ENCODE measurements at places on chromosomes 1 and 21. TPM values are rescaled to one million over a fixed set of nuclear protein-coding genes. Genes with fewer than 3 reads are reported as not detected.

DNA sequence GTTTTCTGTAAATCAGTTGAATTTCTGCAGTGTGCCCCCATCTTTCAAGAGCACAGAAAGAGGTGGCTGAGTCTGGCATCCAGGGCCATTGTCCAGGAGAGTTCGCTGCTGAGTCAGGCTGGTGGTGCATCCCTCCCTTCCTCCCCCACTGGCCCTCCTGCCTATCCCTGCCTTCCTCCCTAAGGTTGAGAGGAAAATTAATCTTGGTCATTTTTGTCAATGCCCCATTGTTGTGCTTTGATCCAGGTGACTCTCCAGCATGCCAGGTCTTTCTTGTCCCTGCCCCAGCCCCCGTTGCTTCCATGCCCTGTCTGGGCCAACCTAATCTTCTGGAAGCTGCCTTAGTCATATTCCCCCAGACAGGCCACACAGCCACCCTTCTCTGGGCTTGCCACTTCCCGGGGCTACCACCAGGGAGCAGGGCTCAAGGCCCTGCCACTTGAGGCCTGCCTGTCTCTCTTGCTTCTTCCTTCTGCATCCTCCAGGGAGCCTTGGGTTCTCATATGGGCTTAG lies 26.6 kb downstream of the PROK1 start:
- peaks cover 16% of the 10 kb centered on the region for H3K4me1 ChIP-seq
- no peaks in the 10 kb centered on the region for H3K36me3 ChIP-seq
- no peak for DNase-seq
- H3K4me3 ChIP-seq: no peak overlapping the region
- H3K27ac ChIP-seq: no peak overlapping the region

GRCh38 chr21:40177979-40178378 lies 310.7 kb downstream of the PCP4 start:
- no peaks in the 10 kb centered on the region for H3K4me1 ChIP-seq
- DNase-seq: no peak
- peaks cover 9% of the 10 kb centered on the region for H3K36me3 ChIP-seq
- no peak overlapping the region for H3K4me3 ChIP-seq
- no peak overlapping the region for H3K27ac ChIP-seq
- no peaks in the 10 kb centered on the region for H3K27me3 ChIP-seq

- no peaks in the 10 kb centered on the region for H3K4me1 ChIP-seq
- H3K27ac ChIP-seq: no peak overlapping the region
- no peak overlapping the region for H3K4me3 ChIP-seq
- no peaks in the 10 kb centered on the region for H3K36me3 ChIP-seq
Measured at GRCh38 chr1:178521241-178521640, 8.3 kb downstream of the TEX35 start.

GRCh38 chr1:108570128-108570527 lies 10.2 kb downstream of the EEIG2 start:
- H3K4me1 ChIP-seq: peaks cover under 1% of the 10 kb centered on the region
- H3K27ac ChIP-seq: no peak overlapping the region
- no peak overlapping the region for H3K4me3 ChIP-seq
- H3K27me3 ChIP-seq: no peaks in the 10 kb centered on the region
- peak; percentile 27 for DNase-seq
- H3K36me3 ChIP-seq: no peaks in the 10 kb centered on the region

DNA sequence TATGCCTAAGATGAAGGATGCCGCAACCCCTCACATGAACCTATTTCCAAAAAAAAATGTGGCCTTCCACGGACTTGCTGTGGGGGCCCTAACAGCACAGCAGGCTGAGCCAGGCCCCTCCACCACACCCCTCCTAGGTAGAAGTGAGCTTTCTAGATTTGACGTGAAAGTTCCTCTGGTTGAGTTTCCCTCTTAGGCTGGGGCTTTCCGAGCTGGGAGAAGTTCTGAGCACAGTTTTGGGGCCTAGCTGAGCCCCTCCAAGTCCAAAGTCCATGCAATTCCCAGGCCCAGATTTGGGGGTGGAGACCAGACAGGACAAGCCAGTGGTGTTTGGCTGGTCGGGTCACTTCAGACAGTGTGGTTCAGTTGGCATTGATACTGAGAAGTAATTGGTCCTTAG lies 13.8 kb upstream of the PHLDA3 start:
- DNase-seq: no peak
- H3K36me3 ChIP-seq: no peaks in the 10 kb centered on the region
- H3K27ac ChIP-seq: no peak overlapping the region
- peaks cover 9% of the 10 kb centered on the region for H3K27me3 ChIP-seq
- peaks cover 21% of the 10 kb centered on the region for H3K4me1 ChIP-seq
- peak overlapping the region; percentile 25 for H3K4me3 ChIP-seq

DNA sequence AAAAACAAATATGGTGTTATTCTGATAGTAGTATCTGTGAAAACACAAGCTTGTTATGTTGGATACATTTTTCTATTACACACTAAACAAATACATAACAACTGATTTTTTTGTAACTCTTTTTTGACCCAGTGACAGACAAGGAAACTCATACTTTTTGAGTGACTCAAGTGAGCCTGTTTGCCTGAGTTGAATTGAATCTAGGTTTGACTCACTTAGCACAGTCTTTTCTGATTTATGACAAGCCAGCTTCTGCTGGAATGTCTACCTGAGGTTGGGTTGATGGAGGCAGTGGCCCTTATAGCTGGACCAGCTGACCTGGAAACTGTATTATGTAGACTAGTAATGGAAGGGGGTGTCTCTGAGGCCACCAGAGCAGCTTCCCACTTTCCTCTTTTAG lies 4.2 kb upstream of the CLCA4 start:
- H3K4me3 ChIP-seq: no peak overlapping the region
- H3K27me3 ChIP-seq: peaks cover 13% of the 10 kb centered on the region
- no peak overlapping the region for H3K27ac ChIP-seq
- H3K4me1 ChIP-seq: no peaks in the 10 kb centered on the region

- peaks cover 12% of the 10 kb centered on the region for H3K27me3 ChIP-seq
- DNase-seq: no peak
- no peak overlapping the region for H3K4me3 ChIP-seq
- H3K27ac ChIP-seq: no peak overlapping the region
Measured at GRCh38 chr1:111789666-111790316, 34.1 kb downstream of the DDX20 start.

DNA sequence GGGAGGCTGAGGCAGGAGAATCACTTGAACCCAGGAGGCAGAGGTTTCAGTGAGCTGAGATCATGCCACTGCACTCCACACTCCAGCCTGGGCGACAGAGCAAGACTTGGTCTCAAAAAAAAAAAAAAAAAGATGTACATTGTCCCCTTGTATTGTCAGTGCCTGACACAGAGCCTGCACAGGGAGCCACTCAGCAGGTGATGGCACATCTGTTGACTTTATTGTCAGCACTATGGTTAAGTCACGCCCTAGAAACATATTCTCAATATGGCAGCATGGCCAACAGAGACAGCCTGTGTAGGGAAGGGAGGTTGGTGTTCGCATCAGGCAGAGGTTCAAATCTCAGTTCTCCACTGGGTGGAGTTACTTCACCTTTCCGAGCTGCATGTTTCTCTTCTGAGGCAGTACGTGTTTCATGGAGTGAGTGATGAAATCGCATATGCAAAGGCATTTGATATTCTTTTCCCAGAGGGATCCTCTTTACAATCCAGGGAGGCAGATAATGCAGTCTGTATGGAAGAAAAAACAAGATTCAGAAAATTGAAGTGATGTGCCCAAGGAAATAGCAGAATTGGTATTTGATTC lies 20.6 kb downstream of the LAMC2 start:
- H3K4me1 ChIP-seq: no peaks in the 10 kb centered on the region
- H3K27ac ChIP-seq: no peak overlapping the region
- no peak overlapping the region for H3K4me3 ChIP-seq
- H3K36me3 ChIP-seq: no peaks in the 10 kb centered on the region
- DNase-seq: no peak
- H3K27me3 ChIP-seq: no peaks in the 10 kb centered on the region

DNA sequence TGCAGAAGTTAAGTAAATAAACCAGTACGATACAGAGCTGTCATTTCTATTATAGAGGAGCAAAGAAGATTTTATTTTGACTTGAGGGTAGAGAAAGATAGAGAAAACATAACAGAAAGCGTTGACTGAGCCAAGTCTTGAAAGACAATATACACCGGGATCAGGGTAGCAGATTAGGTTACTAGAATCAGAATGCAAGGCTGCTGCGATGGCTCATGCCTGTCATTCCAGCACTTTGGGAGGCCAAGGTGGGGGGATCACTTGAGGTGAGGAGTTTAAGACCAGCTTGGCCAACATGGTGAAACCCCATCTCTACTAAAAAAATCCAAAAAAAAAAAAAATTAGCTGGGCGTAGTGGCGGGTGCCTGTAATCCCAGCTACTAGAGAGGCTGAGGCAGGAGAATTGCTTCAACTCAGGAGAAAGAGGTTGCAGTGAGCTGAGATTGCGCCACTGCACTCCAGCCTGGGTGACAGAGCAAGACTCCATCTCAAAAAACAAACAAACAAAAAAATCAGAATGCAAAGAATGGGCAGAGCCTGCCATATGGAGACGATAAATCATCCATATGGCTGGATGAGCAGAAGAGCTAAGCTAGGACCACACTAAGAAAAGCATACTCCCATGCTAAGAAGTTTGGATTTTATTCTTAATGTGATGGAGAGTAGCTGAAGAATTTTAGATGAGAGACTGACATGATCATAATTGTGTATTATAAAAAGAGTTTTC lies 9.9 kb upstream of the ABCD3 start:
- H3K27me3 ChIP-seq: peaks cover 25% of the 10 kb centered on the region
- no peak overlapping the region for H3K4me3 ChIP-seq
- peaks cover 18% of the 10 kb centered on the region for H3K4me1 ChIP-seq
- no peak for DNase-seq
- H3K36me3 ChIP-seq: no peaks in the 10 kb centered on the region
- no peak overlapping the region for H3K27ac ChIP-seq

GRCh38 chr1:33256471-33257206 lies at the start of gene ZNF362:
ZNF362 (plus strand) TSS chr1:33256492; CDS start chr1:33270575, 14,083 bp downstream.
- H3K27ac ChIP-seq: peak within 1 kb of the TSS; percentile 99
- H3K27me3 ChIP-seq: no peaks in the 10 kb centered on the region
- peaks cover 4% of the 10 kb centered on the region for H3K36me3 ChIP-seq
- peak within 1 kb of the TSS; percentile 98 for H3K4me3 ChIP-seq
- peaks cover 38% of the 10 kb centered on the region for H3K4me1 ChIP-seq
- peak; percentile 80 for DNase-seq

- H3K4me3 ChIP-seq: no peak overlapping the region
- DNase-seq: no peak
- H3K4me1 ChIP-seq: no peaks in the 10 kb centered on the region
- H3K27me3 ChIP-seq: no peaks in the 10 kb centered on the region
Measured at GRCh38 chr1:100866041-100866900, 28.4 kb downstream of the EXTL2 start.

DNA sequence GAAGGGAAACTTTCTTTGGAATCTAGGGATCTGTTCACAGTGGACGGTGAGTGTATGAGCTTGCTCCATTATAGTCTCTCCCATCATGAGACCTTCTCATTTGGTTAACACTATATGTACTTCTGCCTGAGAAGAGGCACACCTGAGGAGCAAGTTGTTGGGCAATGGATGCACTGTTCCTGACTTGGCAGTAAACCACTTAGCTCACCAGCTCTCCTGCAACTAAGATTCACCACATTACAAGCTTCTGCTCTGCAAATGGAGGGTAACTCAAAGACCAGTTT lies 10.2 kb downstream of the MACF1 start:
- peak overlapping the region; percentile 93 for H3K27ac ChIP-seq
- H3K27me3 ChIP-seq: no peaks in the 10 kb centered on the region
- H3K36me3 ChIP-seq: peaks cover 7% of the 10 kb centered on the region
- H3K4me3 ChIP-seq: peak overlapping the region; percentile 90
- no peak for DNase-seq

DNA sequence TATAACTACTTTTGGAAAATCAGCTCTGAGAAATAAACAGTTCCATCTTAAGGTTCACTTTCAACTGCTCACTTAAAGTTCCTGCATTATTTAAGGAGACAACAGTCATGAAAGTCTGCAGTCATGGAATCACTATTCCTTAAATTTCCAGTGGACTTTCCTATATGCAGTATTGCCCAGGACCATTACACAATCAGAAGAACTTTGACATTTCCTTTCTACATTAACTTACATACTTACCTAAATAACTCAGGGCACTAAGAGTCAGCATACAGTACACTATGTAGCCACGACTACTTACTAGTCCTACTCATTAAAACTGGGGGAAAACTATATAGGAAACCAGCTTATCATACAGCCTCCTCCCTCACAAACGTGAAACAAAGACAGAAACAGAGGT lies 220.1 kb downstream of the SLC45A1 start:
- no peak overlapping the region for H3K4me3 ChIP-seq
- H3K27me3 ChIP-seq: no peaks in the 10 kb centered on the region
- peaks cover 11% of the 10 kb centered on the region for H3K36me3 ChIP-seq
- no peak overlapping the region for H3K27ac ChIP-seq
- no peak for DNase-seq

- peaks cover 9% of the 10 kb centered on the region for H3K27me3 ChIP-seq
- H3K4me1 ChIP-seq: peaks cover 16% of the 10 kb centered on the region
- H3K36me3 ChIP-seq: peaks cover 6% of the 10 kb centered on the region
Measured at GRCh38 chr1:186730951-186731729, 50.9 kb upstream of the PTGS2 start.

DNA sequence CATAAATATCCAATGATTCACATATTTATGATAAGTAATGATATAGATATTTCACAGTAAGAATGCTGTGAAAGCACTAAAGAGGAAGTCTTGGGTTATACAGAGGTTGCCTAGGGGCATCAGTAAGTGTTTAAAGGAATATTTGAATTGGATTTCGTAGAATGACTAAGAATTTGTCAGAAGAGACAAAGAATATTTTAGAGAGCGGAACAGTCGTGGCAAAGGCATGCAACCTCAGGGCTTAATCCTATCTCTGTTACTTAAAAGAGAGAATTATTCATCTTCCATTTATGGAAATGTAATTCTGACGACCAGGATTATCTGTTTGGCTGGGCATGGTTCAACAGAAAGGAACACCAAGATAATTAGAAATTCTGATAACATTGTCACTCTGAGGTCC lies 171.9 kb upstream of the NR5A2 start:
- peaks cover 6% of the 10 kb centered on the region for H3K4me1 ChIP-seq
- H3K27ac ChIP-seq: no peak overlapping the region
- H3K4me3 ChIP-seq: no peak overlapping the region

- no peaks in the 10 kb centered on the region for H3K36me3 ChIP-seq
- no peak overlapping the region for H3K27ac ChIP-seq
- no peak overlapping the region for H3K4me3 ChIP-seq
- peaks cover 18% of the 10 kb centered on the region for H3K27me3 ChIP-seq
Measured at GRCh38 chr1:84870591-84870990, 22.4 kb downstream of the LPAR3 start.

Gene ETV3L
- total RNA-seq: not detected

Gene RGS8
- total RNA-seq: not detected

Gene TDRD5
- not detected for total RNA-seq

Gene RHOU
- total RNA-seq: 0.88 TPM

Gene CCDC185
- not detected for total RNA-seq

Gene GUCA2A
- not detected for total RNA-seq

Gene TSTD1
- total RNA-seq: 46.3 TPM
